Tibial nerve (tissue), 4 donors: ENCODE measurements at places on chromosomes 13 and 19. TPM values are rescaled to one million over a fixed set of nuclear protein-coding genes. Genes with fewer than 3 reads are reported as not detected.

Gene SMARCA4
- total RNA-seq, result 54.2 TPM

GRCh38 chr13:40084934-40085333 lies 429.5 kb downstream of the COG6 start:
- H3K36me3 ChIP-seq, result no peaks in the 10 kb centered on the region
- no peaks in the 10 kb centered on the region for H3K27me3 ChIP-seq
- no peak overlapping the region for H3K27ac ChIP-seq
- H3K4me1 ChIP-seq, result no peaks in the 10 kb centered on the region
- no peak for DNase-seq

DNA sequence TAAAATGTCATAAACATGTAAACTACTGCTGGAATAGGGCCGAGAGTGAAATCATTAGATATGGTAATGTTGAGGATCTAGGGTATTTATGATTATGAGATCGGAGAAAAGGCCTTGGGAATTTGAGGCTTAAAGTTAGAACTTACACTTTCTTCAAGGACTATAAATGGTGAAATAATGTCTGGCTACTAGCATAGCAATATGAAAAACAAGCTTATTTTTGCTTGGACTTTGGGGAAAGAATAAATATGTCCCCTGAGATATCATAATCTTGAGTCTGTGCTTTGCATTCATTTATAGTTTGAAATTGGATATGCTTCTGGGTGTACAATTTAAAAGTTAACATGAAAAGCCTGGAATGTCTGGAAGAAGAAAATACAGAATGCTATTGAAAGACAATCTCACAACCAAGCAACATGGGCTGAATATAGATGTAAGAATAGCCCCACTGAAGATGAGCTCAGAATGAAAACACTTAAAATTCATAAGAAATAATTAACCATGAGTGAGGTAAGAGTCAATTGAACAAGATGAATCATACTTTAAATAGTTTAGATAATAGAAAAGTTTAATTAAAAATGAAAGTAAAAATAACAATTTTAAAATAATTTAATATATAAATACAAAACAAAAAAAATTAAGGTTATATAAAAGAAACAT lies 1555.4 kb upstream of the MIR17HG start:
- no peak for DNase-seq
- H3K4me1 ChIP-seq, result no peaks in the 10 kb centered on the region
- H3K27me3 ChIP-seq, result no peaks in the 10 kb centered on the region
- H3K27ac ChIP-seq, result no peak overlapping the region
- no peak overlapping the region for H3K4me3 ChIP-seq

DNA sequence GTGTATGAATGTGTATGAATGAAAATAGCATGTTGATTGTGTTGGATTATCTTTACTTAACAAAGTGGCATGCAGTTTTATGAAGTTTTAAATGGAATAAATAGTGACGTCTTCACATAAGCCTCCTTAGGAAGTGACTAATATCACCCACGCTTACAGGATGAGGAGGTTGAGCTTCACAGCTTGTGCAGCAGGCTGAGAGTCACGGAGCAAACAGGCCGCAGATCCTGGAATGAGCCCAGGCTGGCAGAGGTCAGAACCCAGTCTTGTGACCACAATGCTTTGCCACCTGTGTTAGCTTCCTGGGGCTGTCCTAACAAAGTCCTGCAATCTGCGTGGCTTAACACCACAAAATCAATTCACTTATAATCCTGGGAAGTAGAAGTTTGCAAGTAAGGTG lies 20.8 kb downstream of the LAIR2 start:
- H3K27ac ChIP-seq, result no peak overlapping the region
- no peaks in the 10 kb centered on the region for H3K36me3 ChIP-seq
- DNase-seq, result no peak
- no peaks in the 10 kb centered on the region for H3K27me3 ChIP-seq

- no peak for DNase-seq
- no peaks in the 10 kb centered on the region for H3K36me3 ChIP-seq
- no peak overlapping the region for H3K27ac ChIP-seq
- H3K4me1 ChIP-seq, result no peaks in the 10 kb centered on the region
These were observed 74.4 kb upstream of the ZNF599 start for GRCh38 chr19:34847393-34847792.

GRCh38 chr19:31402529-31403316 lies 53.5 kb upstream of the TSHZ3 start:
- H3K27ac ChIP-seq, result no peak overlapping the region
- no peak overlapping the region for H3K4me3 ChIP-seq
- H3K27me3 ChIP-seq, result no peaks in the 10 kb centered on the region
- no peaks in the 10 kb centered on the region for H3K36me3 ChIP-seq
- no peak for DNase-seq
- H3K4me1 ChIP-seq, result no peaks in the 10 kb centered on the region

GRCh38 chr13:79246578-79246949 lies 159.5 kb downstream of the RBM26 start:
- no peak for DNase-seq
- no peak overlapping the region for H3K27ac ChIP-seq

DNA sequence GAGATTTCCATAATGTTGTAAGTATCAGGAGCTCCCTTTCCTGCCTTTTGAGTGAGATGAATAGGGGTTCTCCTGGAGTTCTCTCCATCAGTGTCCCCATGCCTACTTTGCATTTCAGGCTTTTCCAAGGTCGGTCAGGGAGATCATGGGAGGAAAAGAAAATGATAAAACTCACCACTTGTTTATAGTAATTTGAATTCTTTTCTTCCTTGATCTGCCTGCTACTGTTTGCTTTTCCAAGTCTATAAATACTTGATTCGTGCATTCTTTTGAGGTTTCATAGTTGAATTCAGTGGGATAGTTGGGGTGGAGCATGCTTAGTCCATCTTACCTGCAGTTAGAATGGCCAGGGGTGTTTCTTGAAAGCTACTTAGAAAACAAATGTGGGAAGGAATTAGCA lies 51.5 kb downstream of the PCCA start:
- H3K27ac ChIP-seq, result no peak overlapping the region
- H3K4me1 ChIP-seq, result no peaks in the 10 kb centered on the region
- peaks cover 11% of the 10 kb centered on the region for H3K36me3 ChIP-seq

Gene F2RL3
- total RNA-seq, result 12.9 TPM

GRCh38 chr13:92362717-92363116 lies 863.9 kb upstream of the GPC6 start:
- H3K4me1 ChIP-seq, result no peaks in the 10 kb centered on the region
- H3K36me3 ChIP-seq, result no peaks in the 10 kb centered on the region
- DNase-seq, result no peak
- H3K27ac ChIP-seq, result no peak overlapping the region
- H3K27me3 ChIP-seq, result no peaks in the 10 kb centered on the region

DNA sequence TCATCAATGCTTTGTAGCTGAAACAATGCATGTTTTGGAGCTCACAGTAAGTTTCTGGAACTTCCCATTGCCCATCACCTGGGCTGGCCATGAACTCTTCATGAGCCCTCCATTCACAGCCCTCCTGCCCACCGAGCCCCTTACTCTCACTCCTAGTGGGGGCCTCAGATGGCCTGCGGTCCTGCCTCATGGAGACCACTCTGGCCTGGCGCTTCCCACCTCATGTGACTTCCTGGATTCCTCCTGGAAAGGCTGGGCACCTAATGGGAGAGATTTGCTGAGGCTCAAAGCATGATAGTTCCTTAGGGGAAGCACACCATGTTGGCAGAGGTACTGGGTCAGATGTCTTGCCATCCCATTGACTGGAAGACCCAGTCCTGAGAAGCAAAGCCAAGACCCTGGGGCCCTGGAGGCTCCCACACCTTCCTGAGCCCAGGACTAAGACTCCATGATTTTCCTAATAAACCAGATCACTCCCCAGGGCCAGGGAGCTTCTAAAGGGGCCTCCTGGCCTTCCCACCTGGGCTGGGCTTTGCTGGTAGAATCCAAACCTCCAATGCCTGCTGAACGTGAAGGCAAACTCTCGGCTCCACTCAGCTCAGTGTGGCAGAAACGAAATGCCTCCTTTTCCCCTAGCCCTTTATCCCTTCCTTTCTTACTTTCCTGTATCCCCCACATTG lies 49.4 kb upstream of the ZNF536 start:
- H3K27me3 ChIP-seq, result no peaks in the 10 kb centered on the region
- H3K27ac ChIP-seq, result no peak overlapping the region
- no peak for DNase-seq

DNA sequence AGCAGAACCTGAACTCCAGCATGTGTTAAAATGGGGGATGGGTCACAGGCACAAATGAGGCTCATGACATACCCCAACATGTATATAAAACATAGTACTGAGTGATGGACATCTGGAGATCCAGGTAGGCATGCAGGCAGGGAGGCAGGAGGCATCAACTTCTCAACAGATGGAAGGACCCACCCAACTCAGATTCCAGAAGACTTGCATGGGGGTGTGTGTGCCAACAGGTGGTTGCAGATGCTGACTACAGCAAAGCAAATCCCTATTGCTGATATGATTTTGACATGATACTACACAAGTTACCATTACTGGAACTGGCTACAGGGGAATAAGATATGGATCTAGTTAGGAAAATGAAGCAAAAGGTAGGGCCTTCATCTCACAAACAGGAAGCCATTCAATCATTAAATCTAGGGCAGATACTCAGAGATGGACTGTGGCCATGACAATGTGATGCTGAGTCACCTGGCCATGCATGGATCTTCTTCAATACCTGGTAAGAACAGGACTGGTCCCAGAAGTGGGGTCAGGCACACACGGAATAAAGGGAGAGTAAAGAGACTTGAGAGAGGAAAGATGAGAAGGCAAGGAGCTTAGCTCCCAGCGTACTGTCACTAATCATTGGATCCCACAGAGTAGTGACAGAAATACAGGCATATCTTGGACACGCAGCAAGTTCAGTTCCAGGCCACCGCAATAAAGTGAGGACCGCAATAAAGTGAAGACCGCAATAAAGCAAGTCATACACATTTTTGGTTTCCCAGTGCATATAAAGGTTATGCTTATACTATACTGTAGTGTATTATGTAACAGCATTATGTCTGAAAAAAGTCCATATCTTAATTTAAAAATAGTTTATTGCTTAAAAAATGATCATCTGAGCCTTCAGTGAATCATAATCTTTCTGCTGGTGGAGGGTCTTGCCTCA lies 91.3 kb downstream of the USP12 start:
- H3K4me3 ChIP-seq, result no peak overlapping the region
- DNase-seq, result no peak
- peaks cover 43% of the 10 kb centered on the region for H3K36me3 ChIP-seq
- H3K4me1 ChIP-seq, result peaks cover 25% of the 10 kb centered on the region

GRCh38 chr19:50820086-50820485 lies 3.5 kb downstream of the KLK1 start:
- no peak for DNase-seq
- no peaks in the 10 kb centered on the region for H3K4me1 ChIP-seq
- no peaks in the 10 kb centered on the region for H3K36me3 ChIP-seq
- no peak overlapping the region for H3K27ac ChIP-seq

Gene LILRB1
- 15.3 TPM for total RNA-seq

DNA sequence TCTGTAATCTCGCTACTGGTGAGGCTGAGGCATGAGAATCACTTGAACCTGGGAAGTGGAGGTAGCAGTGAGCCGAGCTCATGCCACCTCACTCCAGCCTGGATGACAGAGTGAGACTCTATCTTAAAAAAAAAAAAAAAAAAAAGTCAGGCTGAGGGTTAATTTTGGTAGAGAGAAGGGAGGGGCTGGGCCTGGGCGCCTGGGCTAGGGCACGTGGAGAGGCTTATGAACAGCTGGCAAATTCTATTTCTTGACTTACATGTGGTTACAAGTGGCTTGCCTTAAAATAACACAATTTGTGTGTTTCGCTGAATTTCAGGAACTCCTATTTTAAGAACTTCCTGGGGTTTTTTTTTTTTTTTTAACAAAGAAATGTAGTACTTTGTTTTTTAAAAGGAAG lies 47.6 kb upstream of the MAP3K10 start:
- peak; percentile 12 for DNase-seq
- no peak overlapping the region for H3K4me3 ChIP-seq
- peaks cover 11% of the 10 kb centered on the region for H3K4me1 ChIP-seq
- H3K27ac ChIP-seq, result no peak overlapping the region

GRCh38 chr13:23289917-23290357 lies 109.2 kb downstream of the SGCG start:
- H3K36me3 ChIP-seq, result no peaks in the 10 kb centered on the region
- no peak overlapping the region for H3K27ac ChIP-seq
- no peaks in the 10 kb centered on the region for H3K4me1 ChIP-seq
- no peaks in the 10 kb centered on the region for H3K27me3 ChIP-seq
- no peak for DNase-seq
- H3K4me3 ChIP-seq, result no peak overlapping the region

DNA sequence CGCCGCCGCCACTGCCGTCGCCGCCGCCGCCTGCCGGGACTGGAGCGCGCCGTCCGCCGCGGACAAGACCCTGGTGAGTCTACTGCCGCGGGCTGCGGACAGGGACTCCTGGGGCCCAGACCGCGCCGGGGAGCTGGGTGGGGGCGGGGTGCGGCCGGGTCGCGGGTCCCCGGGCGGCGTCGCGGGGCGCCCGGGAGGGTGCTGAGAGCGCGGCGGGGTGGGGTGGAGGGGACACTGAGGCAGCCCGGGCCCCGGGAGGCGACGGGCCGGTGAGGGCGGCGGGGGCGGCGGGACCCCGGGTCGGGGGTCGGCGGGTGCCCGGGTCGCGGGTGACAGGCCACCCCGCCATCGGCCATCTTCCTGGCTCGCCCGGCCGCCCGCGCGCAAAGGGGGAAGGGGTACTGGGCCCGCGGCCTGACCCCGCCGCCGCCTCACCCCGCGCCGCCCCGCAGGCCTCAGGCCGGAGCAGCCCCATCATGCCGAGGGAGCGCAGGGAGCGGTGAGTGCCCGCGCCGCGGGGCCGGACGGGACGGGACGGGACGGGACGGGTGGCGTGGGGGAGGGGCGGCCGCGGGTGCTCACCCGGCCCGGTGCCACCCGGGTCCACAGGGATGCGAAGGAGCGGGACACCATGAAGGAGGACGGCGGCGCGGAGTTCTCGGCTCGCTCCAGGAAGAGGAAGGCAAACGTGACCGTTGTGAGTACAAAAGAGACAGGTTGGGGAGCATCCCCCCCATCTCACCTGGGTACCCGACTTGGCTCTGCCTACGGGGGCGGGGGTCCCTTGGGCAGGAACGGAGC lies 489 bp downstream of the CCNE1 start:
- no peak for DNase-seq
- H3K27me3 ChIP-seq, result no peaks in the 10 kb centered on the region
- no peak overlapping the region for H3K27ac ChIP-seq
- H3K36me3 ChIP-seq, result no peaks in the 10 kb centered on the region

DNA sequence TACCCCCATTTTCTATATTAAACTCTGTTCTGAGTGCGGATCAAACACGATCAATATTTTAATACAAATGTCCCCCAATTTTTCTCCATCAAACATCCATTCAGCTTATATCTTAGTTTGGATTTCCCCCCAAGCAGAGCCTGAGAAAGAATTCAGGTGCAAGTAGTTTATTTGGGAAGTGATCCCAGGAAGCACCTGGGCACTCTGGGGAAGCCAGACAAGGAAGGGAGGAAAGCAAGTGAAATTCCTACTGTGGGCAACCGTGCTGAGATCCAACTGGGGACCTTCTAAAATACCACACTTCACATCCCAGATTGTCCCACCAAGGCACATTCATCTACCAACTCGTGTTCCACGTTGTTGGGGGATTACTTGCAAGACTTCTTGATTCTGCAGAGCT lies 323.4 kb upstream of the NBEA start:
- no peaks in the 10 kb centered on the region for H3K4me1 ChIP-seq
- H3K27ac ChIP-seq, result no peak overlapping the region
- no peak for DNase-seq
- H3K4me3 ChIP-seq, result no peak overlapping the region
- H3K27me3 ChIP-seq, result no peaks in the 10 kb centered on the region
- no peaks in the 10 kb centered on the region for H3K36me3 ChIP-seq
